ENCODE measurements at places on chromosomes 13 and 19. TPM values are rescaled to one million over a fixed set of nuclear protein-coding genes. Genes with fewer than 3 reads are reported as not detected.

The C19orf73 gene
- polyA plus RNA-seq = not detected

DNA sequence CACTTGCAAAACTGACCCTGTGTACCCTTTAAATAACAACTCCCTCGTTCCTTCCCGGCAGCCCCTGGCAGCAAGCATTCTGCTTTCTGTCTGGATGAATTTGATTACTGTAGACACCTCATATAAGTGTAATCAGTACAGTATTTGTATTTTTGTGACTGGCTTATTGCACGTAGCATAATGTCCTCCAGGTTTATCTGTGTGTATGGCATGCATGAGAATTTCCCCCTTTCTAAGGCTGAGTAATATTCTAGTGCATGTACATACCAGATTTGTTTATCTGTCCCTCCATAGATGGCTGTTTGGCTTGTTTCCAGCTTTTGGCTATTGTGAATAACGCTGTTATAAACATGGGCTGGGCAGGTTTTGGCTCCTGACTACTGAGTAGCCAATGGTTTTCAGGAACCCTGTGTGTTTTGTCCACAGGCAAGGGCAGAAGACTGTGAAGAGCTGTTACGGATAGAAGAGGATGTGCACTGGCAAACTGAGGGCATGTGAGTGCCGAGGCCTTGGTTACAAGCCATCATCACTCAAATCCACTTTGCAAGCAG, 98.0 kb downstream of the ESD start:
- no peak for DNase-seq

The YJEFN3 gene
- 10.4 TPM for polyA plus RNA-seq

GRCh38 chr13:62964522-62964921, 1548.9 kb upstream of the PCDH20 start:
- no peak for DNase-seq

The IFI30 gene
- polyA plus RNA-seq = 25.8 TPM

The ATP8A2 gene
- polyA plus RNA-seq = 13.1 TPM

The MYPOP gene
- 5.6 TPM for polyA plus RNA-seq

- no peak for DNase-seq
These were observed 18.0 kb upstream of the C1QTNF9B start for GRCh38 chr13:23915308-23915707.

DNA sequence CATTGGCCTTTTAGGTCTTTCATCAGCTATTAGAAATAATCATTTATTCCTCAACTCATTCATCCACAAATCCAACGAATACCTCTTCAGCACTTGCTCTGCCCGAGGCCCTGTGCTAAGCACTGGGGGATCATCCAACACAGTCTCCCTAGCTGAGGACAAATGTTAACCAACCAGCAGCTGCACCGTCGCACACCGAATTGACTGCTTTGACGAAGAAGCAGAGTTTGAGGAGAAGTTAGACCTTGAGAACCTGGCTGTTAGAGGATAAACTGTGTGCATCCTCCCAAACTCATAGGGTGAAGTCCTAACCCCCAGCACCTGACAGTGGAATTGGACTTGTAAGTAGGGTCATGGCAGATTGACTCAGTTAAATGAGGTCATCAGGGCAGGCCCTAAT, 170.9 kb downstream of the USP12 start:
- no peak for DNase-seq

- no peak for DNase-seq
These were observed 60.9 kb downstream of the THSD1 start for GRCh38 chr13:52345048-52345447.

DNA sequence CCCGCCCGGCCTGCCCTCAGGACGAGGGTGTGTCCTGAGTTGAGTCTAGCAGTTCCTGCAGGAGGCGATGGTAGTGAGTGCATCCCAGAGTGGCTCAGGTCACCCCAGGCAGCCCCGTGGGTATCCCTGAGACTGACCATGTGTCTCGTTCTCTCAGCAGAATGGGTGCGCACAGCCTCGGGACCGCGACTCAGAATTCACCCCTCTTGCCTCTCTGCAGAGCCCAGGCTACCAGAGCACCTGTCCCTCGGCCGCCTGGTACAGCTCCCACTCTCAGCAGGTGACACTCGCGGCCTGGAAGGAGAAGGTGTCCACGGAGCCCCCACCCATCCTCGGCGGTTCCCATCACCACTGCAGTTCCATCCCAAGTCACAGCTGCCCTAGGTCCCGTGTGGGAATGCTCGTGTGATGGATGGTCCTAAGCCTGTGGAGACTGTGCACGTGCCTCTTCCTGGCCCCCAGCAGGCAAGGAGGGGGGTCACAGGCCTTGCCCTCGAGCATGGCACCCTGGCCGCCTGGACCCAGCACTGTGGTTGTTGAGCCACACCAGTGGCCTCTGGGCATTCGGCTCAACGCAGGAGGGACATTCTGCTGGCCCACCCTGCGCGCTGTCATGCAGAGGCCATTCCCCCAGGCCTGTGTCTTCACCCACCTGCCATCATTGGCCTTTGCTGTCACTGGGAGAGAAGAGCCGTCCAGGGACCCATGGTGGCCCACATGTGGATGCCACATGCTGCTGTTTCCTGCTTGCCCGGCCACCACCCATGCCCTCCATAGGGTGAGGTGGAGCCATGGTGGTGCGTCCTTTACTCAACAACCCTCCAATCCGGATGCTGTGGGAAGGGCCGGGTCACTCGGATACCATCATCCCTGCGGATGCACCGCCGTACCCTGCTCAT, 87.1 kb upstream of the MCF2L start:
- DNase-seq = no peak

The IZUMO4 gene
- polyA plus RNA-seq = 6.5 TPM

DNA sequence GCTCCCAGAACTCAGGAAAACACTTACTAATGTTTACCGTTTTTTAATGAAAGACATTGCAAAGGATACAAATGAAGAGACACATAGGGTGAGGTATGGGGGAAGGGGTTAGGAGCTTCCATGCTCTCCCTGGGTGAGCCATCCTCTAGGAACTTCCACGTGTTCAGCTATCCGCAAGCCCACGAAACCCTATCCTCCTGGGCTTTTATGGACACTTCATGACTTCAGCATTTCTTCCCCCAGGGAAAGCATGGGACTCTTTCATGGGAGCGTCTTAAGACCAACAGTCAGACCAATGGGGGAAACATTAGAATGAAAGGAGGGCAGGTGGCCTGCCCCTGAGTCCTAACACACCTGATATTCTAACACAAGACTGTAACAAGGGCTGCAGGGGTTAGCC, 6.6 kb upstream of the ESD start:
- DNase-seq = no peak

DNA sequence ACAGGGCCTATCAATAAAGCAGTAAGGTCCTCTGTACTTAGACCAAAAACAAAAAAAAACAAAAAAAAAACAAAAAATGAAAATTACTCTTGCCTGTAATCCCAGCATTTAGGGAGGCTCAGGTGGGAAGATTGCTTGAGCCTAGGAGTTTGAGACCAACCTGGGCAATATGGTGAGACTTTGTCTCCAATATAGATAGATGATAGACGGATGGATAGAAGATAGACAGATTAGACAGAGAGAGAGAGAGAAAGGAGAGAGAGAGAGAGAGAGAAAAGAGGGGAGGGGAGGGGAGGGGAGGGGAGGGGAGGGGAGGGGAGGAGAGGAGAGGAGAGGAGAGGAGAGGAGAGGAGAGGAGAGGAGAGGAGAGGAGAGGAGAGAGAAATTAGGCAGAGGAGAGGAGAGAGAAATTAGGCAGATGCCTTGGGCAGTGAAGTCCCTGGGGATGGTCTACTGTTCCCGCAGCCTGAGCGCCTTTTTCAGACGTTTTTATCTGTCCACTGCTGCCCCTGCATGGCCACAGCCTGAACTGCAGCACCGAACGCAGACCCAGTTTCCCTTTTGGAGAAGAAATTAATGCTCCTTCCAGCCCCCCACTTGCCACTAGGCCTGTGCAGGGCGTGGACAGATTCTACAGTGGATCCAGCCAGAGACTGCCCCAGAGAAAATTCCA, 9.8 kb upstream of the ZNF627 start:
- DNase-seq = peak; percentile 56

GRCh38 chr19:5950741-5951140, 27.2 kb downstream of the RANBP3 start:
- no peak for DNase-seq

DNA sequence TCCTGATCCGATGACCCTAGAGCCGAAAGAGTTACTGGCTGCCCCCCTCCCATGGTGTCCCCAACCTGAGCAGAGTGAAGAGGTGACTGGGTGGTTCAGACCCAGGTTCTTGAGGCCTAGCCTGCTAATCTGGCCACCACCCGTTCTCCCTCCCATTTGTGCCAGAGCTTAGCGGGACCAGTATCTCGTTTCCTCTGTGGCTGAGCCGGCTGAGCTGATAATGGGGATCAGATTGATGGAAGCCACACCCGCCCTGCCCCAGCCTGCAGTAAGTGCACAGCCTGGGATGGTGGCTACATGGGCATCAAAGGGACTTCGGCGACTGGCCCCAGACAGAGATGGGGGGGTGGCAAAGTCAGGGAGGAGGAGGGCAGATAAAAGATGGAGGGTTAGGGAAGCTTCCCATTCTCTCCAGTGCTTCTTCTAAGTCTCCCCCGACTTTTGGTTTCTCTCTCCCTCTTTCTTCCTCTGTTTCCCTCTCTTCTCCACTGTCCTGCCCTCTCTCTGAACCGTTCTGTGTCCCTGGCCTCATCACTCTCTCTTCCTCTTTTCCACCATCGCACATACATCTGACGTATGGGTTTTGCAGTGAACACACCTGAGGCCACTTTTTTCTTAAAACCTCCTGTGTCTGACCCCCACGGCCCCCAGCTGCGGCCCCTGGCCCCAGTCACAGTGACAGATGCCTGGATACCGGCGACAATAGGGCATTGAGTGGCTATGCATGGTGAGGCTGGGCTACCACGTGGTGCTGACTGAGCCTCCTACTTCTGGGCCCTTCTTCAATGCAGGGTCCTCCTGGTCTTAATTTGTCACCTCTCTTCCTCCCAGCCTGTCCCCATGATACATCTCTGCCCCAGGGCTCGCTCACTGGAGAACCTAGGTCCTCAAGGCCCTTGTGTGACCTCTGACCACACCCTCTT, 2.4 kb downstream of the ELAVL3 start:
- DNase-seq = no peak

The ACER1 gene
- 0.23 TPM for polyA plus RNA-seq

GRCh38 chr13:80341101-80341755, at the start of gene SPRY2:
Gene SPRY2, minus strand, starts transcription at chr13:80341126. Its CDS starts 3,421 bp downstream, at chr13:80337705.
- peak; percentile 94 for DNase-seq

The MYBPC2 gene
- 2.9 TPM for polyA plus RNA-seq

GRCh38 chr13:67390462-67391086, 160.4 kb upstream of the PCDH9 start:
- no peak for DNase-seq

GRCh38 chr19:787536-787935, 9.7 kb upstream of the PTBP1 start:
- DNase-seq = no peak

DNA sequence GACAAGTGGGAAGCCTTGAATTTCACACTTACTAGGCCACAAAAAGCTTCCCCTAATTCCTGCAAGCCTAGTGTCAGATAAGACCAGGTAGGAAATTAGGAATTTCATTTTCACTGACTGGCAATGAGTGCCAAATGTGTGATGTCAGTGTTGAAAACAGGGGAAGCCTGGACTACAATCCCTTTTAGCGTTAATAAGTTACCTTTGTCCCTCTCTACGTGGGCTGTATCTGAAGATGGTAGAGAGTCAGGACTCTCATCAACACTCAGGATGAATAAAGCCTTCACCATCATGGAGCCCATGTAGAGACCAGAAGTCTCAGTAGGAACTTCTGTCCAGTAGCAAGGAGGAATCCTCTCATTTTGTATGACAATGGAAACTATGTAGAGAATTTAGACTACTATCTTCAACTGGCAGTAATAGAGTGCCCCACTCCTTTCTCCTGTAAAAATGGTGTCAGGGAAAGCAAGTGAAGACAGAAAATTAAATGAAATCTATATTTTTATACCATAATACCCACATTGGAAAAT, 324.1 kb upstream of the KLHL1 start:
- DNase-seq = no peak

GRCh38 chr19:9877780-9878510, 42.8 kb downstream of the PIN1 start:
- no peak for DNase-seq

DNA sequence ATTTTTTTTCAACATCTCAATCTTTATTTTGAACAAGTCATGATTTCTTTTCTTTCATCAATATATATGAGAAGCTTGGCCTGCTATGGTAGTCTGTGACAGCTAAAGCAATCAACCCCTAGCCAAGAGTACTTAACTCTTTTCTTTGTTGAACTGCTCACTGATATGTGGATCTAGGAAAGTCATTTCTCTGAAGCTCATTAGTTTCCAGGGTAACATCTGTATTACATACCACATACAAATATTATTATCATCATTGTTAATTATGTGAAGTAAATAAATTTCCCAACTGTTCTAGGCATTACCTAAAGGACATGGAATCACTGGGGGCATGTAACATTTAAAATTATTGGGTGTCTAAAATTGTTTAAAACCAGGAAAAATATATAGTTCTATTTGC, 267.3 kb downstream of the DCT start:
- DNase-seq = peak; percentile 54

DNA sequence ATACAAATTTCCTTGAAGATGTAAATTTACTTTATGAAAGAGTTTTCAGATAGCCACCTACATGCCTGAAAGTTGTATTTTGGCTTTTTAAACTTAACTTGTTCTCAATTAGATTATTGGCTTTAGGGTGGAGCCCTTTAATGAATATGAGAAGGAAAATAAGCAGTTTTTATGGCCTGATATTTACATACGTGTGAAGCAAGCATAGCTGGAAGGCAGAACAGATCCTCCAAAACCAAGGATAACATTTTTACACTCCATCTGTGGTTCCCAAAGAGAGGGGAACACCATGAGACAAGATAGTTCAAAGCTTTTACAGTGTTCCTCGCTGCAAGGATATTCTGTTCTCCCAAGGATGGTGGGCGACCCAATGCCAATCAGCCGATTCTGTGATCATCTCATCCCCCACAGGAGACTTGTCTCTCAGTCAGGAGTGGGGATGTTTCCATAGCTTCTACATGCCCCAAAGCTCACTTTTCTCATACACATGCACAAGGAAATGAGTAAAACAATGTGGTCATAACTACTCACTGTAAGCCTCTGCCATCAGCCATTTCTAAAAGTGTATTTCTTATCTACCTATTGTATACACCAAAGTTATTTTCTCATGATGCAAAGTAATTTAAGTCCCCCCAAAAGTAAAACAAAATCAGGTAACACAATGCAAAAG, 24.6 kb upstream of the KBTBD6 start:
- DNase-seq = no peak

GRCh38 chr13:41520016-41520659, 62.8 kb downstream of the RGCC start:
- no peak for DNase-seq

DNA sequence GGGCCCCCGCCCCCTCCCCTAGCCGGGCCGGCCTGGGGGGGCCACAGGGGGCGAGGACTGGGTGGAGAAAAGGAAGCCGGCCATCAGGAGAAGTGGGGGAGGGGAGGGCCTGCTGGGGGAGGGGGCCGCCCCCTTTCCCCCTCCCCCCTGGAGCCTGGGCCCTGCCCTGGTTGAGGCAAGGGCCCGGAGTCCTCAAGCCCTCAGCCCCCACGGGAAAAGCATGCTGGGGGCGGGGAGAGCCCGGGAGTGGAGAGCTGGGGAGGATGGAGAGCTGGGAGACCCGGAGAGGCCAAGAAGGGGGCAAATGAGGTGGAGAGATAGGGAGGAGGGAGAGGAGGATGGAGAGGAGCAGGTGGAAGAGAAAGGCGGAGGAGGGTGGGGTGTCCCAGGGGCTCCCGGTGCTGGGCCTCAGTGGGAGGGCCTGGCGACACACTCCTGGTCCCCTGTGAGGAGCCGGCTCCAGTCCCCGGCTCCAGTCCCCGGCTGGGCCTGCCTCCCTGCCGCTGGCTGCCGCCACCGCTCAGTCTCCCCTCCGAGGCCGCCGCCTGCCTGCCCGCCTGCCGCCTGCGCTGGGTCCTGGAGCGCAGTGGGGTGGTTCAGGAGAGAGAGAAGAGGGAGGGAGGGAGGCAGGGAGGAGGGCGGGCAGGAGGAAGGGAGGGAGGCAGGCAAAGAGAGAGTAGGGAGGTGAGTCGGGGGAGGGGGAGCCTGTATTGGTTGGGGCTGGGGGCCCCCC, at the start of gene GRIK5:
TSS of gene GRIK5 (minus strand) at position 588 of the 733 bp plus-strand sequence. CDS start 4,436 bp downstream, outside the sequence.
- no peak for DNase-seq
